ENCODE measurements at places on chromosomes 5 and 9. TPM values are rescaled to one million over a fixed set of nuclear protein-coding genes. Genes with fewer than 3 reads are reported as not detected.

Gene MZB1
- 12.8 TPM for total RNA-seq

Gene PCDHB8
- total RNA-seq, result not detected

Gene PCDHB5
- total RNA-seq, result 0.11 TPM

Gene SH3GL2
- total RNA-seq, result not detected

Gene NREP
- 4.4 TPM for total RNA-seq

Gene SNX30
- 8.4 TPM for total RNA-seq

Gene LHX6
- total RNA-seq, result not detected

Gene PKN3
- 1.6 TPM for total RNA-seq

Gene DMGDH
- 0.43 TPM for total RNA-seq

Gene PCDHB3
- not detected for total RNA-seq

Gene CARTPT
- total RNA-seq, result not detected

Gene EMB
- total RNA-seq, result 141 TPM

Gene TMOD1
- 1.0 TPM for total RNA-seq

Gene RLN2
- total RNA-seq, result 0.72 TPM

Gene CMYA5
- 0.11 TPM for total RNA-seq

Gene SCGB3A2
- not detected for total RNA-seq

Gene NMUR2
- total RNA-seq, result not detected

Gene SLC12A7
- 64.5 TPM for total RNA-seq

Measured in naive thymus-derived CD4-positive, alpha-beta T cell (primary cell).